ENCODE measurements at places on chromosomes 12 and 14. TPM values are rescaled to one million over a fixed set of nuclear protein-coding genes. Genes with fewer than 3 reads are reported as not detected.

ENDOU gene
- not detected for total RNA-seq

CD69 gene
- not detected for total RNA-seq

TMEM260 gene
- 5.8 TPM for total RNA-seq

CEBPE gene
- not detected for total RNA-seq

ABCD2 gene
- not detected for total RNA-seq

NFE2 gene
- total RNA-seq = not detected

TMEM119 gene
- not detected for total RNA-seq

SERPINA9 gene
- not detected for total RNA-seq

CPNE6 gene
- not detected for total RNA-seq
